ENCODE measurements at places on chromosomes 16 and 17.
A peak's percentile ranks its signal among the peaks of the same experiment; 100 is the strongest.

GRCh38 chr17:45355087-45355486 lies 38.3 kb upstream of the MAP3K14 start:
- DNase-seq = no peak

GRCh38 chr16:49828533-49829267 lies 27.2 kb downstream of the ZNF423 start:
- DNase-seq = no peak

GRCh38 chr16:77624085-77624484 lies 98.2 kb upstream of the NUDT7 start:
- no peak for DNase-seq

GRCh38 chr17:60060474-60060873 lies 18.2 kb downstream of the HEATR6 start:
- DNase-seq = no peak

- DNase-seq = no peak
Observed at GRCh38 chr17:78541488-78542206, 35.5 kb downstream of the DNAH17 start.

- DNase-seq = peak; percentile 14
Observed at GRCh38 chr17:20944014-20944865, 98.6 kb downstream of the USP22 start.

GRCh38 chr16:79362300-79362970 lies 238.1 kb downstream of the MAF start:
- DNase-seq = no peak

- no peak for DNase-seq
Observed at GRCh38 chr17:60303406-60304099, 88.4 kb downstream of the USP32 start.

GRCh38 chr16:89744813-89745212 lies 23.5 kb downstream of the ZNF276 start:
- DNase-seq = no peak

GRCh38 chr17:63774141-63774968 lies at the start of gene DDX42:
TSS of gene DDX42 (plus strand) at chr17:63774170. CDS start at chr17:63787050, 12,880 bp downstream.
- DNase-seq = peak; percentile 63

GRCh38 chr17:81579298-81579697 lies 27.1 kb upstream of the FAAP100 start:
- no peak for DNase-seq

DNA sequence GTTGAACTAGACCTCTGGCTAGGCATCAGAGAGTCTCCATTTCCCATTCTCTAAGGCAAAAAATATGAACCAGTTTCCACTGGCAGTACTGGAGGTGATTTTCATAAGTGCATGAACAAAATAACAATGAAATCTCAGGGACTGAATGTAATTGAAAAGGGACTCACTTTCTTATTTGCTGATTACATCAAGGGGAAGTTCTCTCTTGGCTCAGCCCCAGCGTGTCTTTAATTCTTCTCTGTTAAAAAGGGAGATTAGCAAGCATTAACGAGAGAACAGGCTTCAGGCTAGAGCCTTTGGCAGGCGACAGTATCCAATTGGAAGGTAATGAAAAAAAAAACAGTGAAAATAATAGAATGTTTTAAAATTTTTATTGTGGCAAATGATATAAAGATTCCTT lies 34.0 kb upstream of the ADAMTS18 start:
- DNase-seq = no peak

DNA sequence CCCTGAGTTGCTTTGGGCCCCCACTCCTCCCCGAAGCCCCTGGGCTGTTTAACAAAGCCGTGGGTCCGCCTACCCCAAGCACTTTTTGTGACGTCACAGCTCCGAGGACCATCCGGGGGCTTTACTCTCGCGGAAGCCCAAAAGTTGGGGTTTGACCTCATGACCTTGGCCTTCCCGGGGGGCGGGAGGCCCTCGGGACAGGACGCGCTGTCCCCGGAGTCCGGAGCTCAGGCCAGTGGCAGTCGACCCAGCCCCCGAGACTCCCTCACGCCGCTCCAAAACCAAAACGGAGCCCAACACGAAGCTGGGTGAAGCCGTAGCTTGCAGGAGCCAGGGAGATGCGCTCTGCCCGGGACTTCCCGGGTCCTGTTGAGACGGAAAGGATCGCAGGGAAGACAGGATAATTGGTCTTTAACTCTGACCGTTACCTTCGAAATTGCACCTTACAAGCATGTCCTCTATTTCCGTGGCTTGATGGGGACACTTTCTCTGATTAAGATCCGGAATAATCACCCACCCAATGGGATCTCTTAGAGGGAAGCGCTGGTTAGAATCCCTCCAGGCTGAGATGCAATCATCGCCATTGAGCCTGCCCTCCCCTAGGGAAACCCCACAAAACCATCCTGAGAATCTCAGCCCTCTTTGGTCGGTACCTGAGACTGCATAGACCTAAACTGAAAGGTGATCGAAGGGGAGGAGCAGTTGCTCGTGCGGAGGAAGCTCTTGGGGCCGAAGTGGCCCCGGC lies 4.9 kb upstream of the SOX9 start:
- no peak for DNase-seq

DNA sequence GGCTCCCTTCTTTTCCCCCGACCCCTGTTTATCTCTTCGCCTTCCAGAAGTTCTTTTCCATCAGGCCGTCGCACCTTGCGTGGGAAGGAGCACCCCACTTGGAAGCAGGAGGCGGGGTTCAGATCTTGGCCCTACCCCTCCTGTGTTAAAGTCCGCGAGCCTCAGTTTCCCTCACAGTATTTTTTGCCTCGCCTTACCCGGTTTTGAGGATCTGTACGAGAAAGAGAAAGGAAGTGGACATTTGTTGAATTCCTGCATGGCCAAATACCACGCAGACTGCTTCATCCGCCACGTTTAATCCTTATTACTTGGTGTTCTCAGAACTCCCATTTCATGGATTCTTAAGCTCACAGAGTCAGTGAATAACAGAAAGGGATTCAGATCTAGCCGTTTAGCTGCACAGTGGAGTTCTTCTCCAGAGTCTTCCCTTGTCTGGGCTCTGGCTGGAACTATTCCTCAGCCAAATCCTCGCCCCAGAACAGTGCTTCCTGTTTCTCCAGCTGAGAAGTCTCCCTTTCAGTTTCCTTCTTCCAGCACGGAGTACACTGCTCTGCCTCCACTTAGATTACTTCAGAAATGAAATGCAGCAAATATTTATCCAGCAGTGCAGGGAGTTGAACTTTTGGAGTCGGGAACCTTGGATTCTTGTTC lies 590 bp downstream of the TMEM219 start:
- DNase-seq = no peak
